ENCODE measurements at places on chromosomes 16 and 17.

GRCh38 chr17:10624969-10625368, 32.1 kb downstream of the MYH3 start:
- DNase-seq = no peak

- no peak for DNase-seq
Observed at GRCh38 chr17:50467855-50468303, 801 bp downstream of the CHAD start.

DNA sequence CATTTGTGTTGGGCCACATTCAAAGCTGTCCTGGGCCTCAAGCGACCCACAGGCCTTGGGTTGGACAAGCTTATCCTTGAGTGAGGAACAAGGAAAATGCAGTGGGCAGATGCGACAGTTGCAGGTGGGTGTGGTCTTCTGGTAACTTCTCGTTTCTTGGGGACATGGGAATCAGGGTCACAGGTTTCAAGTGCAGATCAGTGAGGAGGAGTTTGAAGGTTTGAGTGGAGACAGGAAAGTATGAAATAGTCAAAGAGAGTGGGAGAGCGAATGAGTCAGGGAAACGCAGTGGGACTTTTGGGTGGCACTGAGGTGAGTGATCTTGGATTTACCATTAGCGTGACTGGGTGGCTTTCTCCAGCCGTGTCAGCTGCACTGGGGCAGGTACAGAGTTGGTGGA, 15.4 kb upstream of the CCL22 start:
- DNase-seq = no peak

DNA sequence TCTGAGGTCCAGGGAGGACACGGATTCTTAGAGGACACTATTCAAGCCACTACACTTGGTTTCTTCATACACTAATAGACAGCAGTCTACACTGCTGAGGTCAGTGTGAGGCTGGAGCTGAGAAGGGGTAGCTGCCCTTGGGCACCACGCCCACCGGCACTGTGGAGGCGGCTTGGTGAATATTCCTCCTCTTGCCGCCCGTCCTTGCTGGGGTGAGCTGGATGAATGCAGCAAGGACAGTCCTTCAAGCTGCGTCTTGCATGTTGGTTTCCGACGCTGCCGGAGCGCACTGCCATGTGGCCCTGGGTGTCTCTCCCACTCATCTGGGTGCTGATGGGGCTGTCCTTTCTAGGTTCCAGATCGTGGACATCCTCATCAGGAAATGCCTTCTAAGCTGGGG, 2.6 kb downstream of the ZNF205 start:
- no peak for DNase-seq

- no peak for DNase-seq
Observed at GRCh38 chr17:65947831-65948230, 244.1 kb downstream of the CEP112 start.

DNA sequence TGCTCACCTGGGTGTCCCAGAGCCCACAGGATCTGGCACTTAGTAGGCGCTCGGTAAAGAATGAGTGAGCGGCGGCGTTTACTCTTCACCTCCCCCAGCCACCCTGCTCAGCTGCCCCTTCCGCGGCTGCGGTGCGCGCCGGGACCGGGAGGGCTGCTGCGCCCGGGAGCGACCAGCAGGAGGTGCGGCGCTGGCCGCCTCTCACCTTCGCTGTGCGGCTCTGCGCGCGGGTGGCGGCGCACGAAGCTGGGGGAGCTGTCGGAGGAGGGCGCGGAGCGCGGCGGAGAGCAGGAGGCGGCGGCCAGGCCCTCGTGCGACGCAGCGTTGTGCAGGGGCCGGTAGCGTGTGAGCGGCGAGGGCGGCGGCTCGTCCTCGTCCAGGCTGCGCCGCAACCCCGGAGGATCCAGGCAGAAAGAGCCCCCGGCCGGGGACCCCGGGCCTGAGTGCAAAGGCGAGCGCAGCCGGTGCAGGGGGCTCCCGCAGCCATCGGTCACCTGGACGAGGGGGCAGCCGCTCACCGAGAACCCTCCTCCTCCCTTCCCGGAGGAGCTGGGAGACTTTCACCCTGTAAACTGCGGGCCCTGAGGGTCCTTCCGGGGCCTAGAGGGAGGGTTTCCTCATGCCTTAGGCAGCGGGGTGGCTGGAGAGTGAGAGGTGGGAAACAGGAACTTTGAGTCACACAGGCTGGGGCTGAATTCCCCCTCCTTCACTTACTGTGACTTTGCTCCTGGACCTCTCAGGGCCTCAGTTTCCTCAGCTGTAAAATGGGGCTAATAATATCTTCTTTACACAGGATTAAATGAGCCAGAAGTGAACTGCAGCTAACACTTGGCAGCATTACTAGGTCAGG, 12.5 kb downstream of the SAMD14 start:
- no peak for DNase-seq

- DNase-seq = no peak
Observed at GRCh38 chr16:46899443-46900143, 15.4 kb downstream of the GPT2 start.

- DNase-seq = no peak
Observed at GRCh38 chr17:49255125-49255524, 24.5 kb upstream of the PHOSPHO1 start.

DNA sequence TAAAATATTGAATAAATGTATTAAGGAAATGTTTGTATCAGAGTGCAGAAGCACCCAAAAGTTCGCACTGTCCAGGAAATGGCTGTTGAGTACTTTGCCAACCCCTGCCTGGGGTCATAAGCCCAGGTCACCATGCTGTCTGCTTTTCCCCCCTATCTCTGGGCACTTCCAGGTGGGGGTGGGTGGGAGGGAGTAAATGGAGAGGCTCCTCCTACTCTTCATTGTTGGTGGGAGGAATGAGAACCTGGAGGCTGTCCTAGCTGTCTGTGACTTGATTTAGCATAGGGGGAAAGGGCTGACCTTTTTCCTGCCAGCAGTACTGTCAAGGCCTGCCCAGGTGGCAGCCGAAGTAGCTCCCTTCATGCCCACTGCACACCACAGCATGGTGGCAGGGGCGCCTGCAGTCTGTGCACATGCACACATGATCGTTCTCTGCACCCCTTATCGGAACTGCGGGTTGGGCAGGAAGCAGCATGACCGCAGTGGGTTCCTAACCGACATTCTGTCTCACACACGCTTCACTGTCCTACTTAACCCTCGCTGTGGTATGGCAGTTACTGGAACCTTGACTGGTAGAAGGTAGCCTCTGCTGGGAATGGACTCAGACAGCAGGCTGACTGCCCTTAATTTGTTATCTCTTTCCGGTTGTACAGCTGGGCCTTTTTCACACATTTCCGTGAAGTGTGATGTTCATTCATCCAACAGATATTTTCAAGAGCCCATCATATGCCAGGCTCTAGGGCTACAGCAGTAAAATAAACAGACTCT, 41.5 kb downstream of the LDHD start:
- no peak for DNase-seq

- DNase-seq = no peak
Observed at GRCh38 chr17:45127207-45127547, 5.1 kb downstream of the PLCD3 start.

DNA sequence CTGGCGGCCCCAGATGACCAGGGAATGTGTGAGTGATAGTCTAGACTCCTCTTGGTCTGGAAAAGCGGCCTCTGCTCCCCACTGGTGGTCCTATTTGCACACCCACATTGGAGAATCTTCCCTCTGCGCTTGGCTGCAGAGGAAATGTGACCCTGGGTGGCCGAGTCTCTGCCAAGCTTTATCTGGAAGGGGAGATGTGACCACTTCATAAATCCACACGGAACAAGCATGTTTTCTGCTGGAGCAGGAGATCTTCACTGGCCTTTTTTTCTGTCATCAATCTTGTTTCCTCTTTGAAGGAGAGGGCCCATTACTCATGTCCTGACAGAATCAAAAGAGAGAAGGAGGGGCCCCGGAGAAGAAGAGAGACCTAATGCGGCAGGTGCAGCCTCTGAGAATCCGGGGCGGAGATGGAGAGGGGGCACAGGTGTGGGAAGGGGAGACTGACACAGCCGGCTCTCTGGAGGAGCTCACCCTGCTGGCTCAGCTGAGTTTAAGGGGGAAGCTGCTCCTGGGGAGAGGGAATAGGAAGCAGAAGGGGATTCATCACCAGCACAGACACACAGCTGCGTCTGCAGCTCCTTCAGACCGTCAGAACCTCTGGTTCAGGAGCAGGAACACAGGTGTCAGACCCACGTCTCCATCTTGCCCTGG, 116.3 kb downstream of the SOX9 start:
- DNase-seq = no peak
